ACHN (cell line): ENCODE measurements at places on chromosomes 11 and 22.

DNA sequence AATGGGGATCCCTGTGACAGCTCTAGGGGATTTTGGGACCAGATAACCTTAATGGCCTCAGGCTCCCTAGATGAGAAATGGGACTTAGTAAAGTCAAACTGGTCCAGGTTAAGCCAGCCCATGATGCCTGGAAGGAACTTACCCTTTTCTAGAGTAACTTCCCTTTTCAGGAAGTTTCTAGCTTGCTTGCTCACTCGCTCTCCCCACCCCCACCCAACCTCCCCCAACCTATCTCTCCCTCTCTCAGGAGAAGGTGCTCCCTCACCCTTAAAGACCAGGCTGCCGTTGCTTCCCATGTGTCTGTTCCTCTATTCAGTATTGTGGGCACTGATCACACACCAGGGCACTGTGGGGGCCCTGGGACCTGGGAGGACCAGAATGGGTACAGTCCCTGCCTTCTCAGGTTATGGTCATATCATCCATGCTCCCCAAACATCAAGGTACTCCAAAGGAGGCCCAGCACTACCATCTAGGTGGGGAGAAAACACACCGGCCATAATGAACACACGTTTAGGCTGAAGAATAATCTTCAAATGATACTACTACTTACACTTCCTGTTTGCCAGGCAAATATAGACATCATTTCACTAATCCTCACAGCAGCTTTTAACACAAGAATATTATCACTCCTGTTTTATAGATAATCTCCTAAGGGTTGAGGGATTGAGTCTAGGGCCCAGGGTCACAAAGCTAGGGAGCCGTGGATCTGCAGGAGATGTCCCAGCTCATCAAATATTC, 18.2 kb downstream of the KCNQ1OT1 start:
- DNase-seq, result no peak

- DNase-seq, result no peak
Observed at GRCh38 chr22:43776081-43776670, 35.9 kb downstream of the EFCAB6 start.

DNA sequence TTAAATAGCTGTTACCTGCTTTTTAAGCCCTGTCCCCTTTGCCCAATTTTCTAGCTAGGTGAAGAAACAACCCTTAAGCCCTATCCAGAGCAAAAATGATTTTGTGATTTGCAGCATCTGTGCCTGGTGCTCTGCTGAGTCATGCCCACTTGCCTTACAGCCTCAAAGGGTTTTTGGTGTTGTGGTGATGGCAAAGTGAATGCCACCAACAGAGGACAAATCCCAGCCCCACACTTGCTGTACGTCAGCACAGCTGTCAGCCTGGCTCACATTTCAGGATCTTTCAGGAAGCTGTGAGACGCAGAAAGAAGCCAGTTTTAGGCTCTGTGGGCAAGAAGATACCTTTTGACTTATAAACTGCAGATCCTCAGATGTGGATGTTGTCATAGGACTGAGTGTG, 401.7 kb downstream of the TENM4 start:
- DNase-seq, result no peak

DNA sequence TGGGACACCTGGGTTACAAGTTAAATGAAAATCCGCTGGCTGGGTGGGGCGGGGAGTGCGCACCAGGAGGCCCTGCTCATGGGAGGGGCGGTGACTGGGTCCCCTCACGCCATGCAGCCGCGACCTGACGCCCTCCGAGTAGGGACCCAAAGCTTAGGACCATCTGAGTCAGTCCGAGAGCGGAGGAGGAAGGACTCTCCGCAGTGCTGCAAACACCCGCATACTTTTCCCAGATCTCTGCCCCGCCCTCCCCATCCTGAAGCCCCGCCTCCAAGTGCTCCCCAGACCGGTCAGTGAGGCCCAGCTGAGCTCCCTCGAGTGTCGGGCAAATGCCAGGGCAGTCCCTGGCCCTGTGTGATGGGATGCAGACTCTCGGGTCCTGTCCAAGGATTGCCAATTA, 6.6 kb upstream of the FLI1 start:
- DNase-seq, result no peak

DNA sequence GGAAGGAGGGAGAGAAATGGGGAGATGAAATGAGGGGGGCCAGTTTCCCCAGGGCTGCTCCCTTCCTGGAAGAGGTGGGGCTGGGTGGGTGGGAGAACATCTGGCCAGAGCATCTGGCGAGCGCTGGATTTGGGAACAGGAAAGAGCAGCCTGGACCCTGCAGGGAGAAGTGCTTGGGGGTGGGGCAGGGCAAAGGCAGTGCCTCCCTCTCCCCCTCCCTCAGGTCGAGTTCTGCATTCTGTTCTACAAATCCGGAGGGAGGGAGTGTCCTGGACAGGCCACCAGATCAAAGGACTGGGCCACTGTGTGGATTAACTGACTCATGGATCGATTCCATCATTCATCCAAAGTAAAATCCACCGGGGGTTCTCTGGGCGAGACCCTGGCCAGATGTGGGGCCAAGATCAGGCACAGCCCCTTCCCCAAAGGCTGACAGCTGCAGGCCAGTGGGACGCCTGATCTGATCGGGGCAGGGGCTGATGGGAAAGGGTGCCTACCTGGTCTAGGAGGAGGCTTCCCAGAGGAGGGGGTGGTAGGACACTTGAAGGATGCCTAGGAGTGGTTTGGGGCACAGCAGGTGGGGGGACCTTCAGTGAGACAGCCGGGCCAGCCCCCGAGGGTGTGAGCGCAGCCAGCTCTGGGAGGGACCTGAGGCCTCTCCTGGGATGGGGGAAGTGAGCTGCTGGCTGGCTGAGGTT, 57.5 kb downstream of the CACNA1I start:
- DNase-seq, result no peak
